HFFc6 (cell line): ENCODE measurements at places on chromosomes 2 and 18.

DNA sequence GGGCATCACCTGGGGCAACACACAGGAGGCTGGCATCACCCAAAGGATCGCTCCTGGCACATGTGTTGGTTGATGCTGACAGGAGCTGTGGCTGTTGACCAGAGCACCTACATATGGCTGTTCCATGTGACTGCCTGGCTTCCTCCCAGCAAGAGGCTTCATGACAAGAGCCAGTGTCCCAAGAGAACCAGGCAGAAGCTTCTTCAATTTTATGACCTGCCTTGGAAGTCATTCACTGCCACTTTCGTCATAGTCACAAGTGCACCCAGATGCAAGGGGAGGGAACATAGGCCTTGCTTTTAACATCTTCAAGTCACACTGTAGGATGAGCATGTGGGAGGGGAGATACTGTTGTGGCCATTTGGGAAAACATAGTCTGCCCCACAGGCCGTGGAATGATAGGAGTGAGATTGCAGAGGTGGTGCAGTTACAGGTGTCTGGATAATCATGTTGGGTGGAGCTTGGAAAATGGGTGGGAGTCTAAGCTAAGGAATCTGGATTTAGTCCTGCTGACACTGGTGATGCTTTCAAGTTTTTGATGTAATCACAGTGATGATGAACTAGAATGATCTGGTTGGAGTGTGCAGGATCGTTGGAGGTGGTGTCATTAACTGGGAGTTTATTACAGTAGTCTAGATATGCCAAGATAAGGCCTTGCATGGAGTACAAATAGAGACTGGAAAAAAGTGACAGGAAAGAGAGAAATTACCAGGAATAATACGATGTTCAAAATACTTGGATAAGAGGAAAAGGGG lies 107.0 kb downstream of the RAPGEF4 start:
- DNase-seq = no peak

DNA sequence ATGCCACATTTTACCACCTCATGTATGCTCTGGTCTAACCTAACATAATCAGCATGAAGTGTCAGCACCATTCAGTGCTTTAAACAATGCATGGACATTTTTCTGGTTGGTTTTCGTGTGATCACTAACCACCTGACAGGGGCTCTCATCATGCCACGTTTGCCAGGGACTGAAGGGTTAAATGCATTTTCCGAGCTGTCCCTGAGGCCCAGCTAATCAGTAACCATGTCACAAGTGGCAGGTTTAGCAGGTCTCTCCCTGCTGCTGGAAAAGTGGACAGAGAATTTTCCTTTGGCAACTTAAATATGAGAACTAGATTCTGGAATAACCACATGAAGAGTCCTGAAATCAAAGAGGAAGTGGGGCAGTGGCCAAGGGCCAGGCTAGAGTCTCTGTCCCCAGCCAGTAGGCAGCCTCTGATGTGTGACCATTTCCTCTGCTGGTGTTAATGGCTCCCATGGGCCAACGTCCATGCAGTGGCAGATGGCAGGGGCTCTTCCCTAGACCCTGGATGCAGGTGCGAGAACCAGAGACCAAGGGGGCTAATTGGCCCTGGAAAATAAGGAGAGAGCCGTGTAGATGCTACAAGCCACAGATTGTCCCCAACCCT lies 69.5 kb downstream of the TPGS2 start:
- no peak for DNase-seq

GRCh38 chr2:160247296-160248035 lies 47.4 kb upstream of the ITGB6 start:
- no peak for DNase-seq

GRCh38 chr2:154795651-154796050 lies 97.2 kb downstream of the KCNJ3 start:
- no peak for DNase-seq

GRCh38 chr18:80168346-80168745 lies 59.3 kb downstream of the ADNP2 start:
- DNase-seq = no peak

DNA sequence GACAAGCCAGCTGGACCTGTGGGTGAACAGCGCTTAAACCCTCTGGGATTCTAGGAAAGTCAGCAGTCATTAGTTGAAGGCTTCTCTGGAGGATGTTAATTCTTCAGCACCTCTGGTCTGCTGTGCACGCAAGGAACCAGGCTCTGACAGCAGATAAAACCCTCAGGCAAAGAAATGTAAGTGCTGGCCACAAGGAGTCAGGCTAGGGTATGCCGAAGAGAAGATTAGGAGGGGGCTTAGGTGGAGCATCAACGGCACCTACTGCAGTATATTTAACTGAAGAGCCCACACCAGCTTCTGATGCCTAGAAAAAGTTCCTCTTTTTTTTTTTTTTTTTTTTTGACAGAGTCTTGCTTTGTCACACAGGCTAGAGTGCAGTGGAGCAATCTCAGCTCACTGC lies 304.2 kb upstream of the MC4R start:
- no peak for DNase-seq

DNA sequence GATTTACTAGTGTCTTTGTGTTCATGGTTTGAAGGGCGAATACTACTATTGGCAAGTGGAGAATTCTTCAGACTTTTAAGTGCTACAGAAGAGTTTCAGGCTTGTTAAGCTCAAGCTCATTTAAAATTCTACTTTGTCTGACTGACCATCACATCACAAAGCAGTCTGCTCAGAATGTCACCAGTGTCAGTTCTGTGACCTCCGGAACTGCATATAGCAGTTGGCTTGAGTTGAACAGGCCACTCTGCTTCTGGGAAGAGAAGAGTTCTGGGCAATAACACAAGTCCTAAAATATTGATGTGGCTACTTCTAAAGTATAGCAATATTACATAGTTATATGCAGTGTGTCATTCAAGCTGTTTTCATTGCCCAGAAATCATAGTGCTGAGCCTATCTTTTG lies 245.0 kb upstream of the BOD1L2 start:
- DNase-seq = no peak

DNA sequence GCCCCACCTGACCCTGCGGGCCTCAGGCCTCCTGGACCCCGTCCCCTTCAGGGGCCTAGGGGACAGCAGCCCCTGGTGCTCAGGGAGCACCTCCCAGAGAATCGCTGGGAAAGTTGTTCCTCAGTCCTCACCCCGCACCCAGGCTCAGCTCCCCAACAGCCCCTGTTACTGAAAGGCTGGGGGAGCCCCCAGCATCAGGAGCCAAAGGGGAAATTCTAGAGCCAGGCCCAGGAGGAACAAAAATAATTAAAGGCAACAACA lies 76.0 kb downstream of the MEX3C start:
- DNase-seq = no peak

DNA sequence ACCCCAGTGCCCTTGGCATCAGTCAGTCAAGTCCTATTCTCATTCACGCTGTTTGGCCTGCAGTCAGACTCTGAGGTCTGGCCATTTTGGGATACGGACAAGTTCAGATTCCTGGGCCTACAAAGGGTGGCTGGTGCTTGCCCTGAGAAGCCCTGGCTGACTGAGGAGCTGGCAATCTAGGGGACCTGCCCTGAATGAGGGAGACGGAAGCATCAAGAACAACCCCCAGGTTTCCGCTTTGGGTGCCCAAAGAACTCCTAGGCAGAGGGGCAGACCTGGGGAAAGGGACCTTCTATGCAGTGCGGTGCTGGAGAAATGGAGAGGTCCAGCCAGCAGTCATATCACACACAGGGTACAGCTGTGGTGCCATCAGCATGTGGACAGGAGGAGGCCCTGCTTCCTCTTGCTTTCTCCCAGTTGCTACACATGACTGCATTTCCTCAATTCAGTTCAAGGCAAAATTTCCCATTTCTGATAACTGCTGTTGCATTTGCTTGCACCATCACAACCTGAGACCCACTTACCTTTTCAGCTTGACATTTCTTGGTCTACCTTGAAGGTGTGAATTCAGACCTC lies 70.9 kb upstream of the LGALSL start:
- DNase-seq = no peak

DNA sequence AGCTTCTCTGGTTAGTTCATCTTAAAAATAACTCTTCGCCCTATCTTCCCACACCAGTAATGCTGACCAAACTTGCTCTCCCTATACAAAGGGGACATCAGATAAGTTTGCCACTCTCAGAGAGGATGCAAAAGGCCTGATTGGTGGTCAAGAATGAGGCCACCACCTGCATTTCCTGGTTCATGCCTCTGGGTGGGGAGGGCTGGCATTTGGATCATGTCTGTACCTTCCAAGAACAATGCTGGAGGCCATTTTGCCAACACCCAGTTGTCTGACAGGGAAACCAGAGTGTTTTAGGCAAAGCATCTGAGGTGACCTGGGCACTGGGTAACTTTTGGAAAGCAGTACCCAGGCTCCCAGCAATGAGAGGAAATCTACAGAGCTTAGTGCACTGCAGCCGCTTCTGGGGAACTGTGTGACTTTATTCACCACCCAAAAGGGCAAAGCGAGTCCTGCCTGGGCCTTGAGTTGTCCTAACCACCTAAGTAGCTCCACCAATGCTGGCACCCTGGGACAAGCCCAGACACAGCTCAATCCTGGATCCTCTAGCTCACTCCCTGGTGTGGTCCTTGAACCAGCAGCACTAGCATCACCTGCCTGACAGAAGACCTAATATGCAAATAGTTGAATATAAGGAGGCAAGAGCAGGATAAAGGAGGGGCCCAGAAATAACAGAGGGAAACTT lies 35.1 kb downstream of the CAPN13 start:
- DNase-seq = no peak

GRCh38 chr18:13039806-13040205 lies 48.6 kb downstream of the CEP192 start:
- no peak for DNase-seq

DNA sequence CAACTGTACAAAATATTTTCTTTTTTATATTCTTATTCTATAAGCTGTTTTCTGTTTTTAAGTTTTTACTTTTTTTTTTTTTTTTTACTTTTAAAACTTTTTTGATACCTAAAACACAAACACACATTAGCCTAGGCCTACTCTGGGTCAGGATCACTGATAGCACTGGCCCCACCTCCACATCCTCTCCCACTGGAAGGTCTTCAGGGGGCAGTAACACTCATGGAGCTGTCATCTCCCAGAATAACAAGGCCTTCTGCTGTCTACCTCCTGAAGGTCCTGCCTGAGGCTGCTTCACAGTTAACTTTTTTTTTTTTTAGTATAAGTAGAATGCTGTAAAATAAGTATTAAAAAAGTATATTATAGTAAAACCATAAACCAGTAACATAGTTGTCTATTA lies 415.1 kb downstream of the PTPRM start:
- no peak for DNase-seq
